Stimulated activated CD4-positive, alpha-beta T cell treated with anti-CD3 and anti-CD28 coated beads, Interleukin-1b, Interleukin-23, amount 100 ng/mL, for 1 hour (primary cell): ENCODE measurements at places on chromosomes 5 and 9.

DNA sequence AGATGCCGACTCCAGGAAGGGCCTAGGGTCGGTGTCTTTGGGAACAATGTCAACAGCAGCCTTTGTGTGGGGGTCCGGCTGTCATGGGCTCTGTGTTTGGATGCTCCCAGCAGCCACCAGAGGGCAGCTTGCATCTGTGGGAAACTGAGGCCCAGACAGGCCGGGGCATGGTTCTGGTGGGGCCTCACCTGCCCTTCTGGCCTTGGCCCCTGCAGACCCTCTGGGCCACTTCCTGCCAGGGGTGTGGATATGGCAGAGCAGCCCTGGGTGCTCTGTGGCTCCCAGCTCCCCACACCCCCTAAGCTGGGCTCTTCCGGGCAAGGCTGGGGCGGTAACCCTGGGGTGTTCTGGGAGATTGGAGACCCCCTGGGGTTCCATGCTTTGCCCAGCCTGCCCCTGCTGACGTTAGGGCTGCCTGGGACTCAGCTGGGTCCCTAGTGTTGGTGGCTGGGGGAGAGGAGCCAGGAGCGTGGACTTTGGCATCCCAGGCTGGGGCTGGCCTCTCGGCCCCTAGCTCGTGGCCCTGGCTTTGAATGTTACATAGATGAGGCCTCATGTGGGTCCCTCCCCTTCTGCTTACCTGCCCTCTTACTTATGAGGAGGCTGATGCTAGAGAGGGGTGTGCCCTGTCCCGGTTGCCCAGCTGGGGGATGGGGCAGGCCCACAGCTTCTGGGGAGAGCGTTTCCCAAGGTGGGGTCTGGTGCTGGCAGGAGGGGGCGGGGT is 38.3 kb downstream of the RXRA start:
- no peak for DNase-seq

DNA sequence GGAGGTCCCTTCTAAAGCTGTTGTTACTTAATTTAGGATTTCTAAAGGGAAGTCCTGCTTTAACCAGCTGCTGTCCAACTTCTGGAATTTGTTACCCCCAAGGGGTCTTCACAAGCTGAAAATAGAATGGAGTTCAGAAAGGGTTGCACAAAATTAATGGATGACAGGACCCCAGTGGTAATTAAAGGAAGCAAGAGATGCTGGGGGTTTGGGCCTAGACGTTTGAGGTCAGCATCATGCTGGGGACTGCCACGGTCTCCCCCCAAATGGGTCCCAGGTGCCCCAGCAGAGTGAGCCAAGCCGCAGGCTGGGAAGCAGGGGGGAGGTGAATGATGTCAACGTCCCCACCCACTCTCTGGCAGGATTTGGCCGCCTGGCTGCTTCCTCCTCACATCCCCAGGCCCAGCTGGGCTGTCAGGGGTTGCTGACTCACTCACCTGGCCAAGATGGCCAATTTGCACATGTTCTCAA is 97.5 kb upstream of the ARAP3 start:
- DNase-seq = no peak

- DNase-seq = no peak
Measured at GRCh38 chr5:102582696-102583095, 83.9 kb upstream of the SLCO6A1 start.

- no peak for DNase-seq
Measured at GRCh38 chr9:83362341-83362995, 175.7 kb downstream of the FRMD3 start.

DNA sequence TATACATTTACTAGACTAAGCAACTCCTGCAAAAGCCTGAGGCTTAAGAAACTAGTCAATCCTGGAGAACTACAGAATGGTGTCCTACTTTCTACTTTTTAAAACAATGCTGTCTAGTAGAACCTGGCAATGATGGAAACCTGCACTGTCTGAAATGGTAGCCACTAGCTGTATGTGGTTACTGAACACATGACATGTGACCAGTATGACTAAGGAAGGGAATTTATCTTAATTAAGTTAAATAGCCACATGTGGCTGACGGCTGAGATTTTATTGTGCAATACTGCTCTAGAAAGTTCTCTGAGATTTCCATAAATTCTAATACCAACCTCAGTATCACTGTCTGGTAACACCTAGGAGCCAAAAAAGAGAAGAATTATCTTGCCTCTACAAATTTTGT is 44.9 kb upstream of the RAPGEF6 start:
- no peak for DNase-seq

- no peak for DNase-seq
Measured at GRCh38 chr5:32325062-32325461, 12.3 kb upstream of the MTMR12 start.

- DNase-seq = no peak
Measured at GRCh38 chr5:59522201-59522831, 371.2 kb downstream of the PDE4D start.

GRCh38 chr5:135156715-135157404 is 122.8 kb upstream of the PITX1 start:
- DNase-seq = no peak

- no peak for DNase-seq
Measured at GRCh38 chr5:45795458-45795857, 99.3 kb upstream of the HCN1 start.

GRCh38 chr5:19782566-19782965 is 205.4 kb downstream of the CDH18 start:
- DNase-seq = no peak

- DNase-seq = no peak
Measured at GRCh38 chr5:180083529-180084060, 12.0 kb upstream of the RNF130 start.

- no peak for DNase-seq
Measured at GRCh38 chr9:5512658-5513452, 2.5 kb downstream of the PDCD1LG2 start.

- peak; percentile 53 for DNase-seq
Measured at GRCh38 chr9:136644593-136645351, 17.9 kb upstream of the EGFL7 start.

- DNase-seq = no peak
Measured at GRCh38 chr9:11701706-11702105, 991.5 kb upstream of the TYRP1 start.

GRCh38 chr9:91451431-91452270 is 28.0 kb upstream of the NFIL3 start:
- no peak for DNase-seq

- no peak for DNase-seq
Measured at GRCh38 chr9:112505607-112506006, 19.0 kb downstream of the KIAA1958 start.
